ENCODE measurements at places on chromosomes 5 and 9. TPM values are rescaled to one million over a fixed set of nuclear protein-coding genes. Genes with fewer than 3 reads are reported as not detected.

The LOX gene
- total RNA-seq, result not detected

The CDH9 gene
- not detected for total RNA-seq

The GDA gene
- not detected for total RNA-seq

The PKD2L2 gene
- not detected for total RNA-seq

The SPAG8 gene
- 5.1 TPM for total RNA-seq

- no peak for DNase-seq
Measured at GRCh38 chr5:133605323-133605722, 7.0 kb downstream of the FSTL4 start.

DNA sequence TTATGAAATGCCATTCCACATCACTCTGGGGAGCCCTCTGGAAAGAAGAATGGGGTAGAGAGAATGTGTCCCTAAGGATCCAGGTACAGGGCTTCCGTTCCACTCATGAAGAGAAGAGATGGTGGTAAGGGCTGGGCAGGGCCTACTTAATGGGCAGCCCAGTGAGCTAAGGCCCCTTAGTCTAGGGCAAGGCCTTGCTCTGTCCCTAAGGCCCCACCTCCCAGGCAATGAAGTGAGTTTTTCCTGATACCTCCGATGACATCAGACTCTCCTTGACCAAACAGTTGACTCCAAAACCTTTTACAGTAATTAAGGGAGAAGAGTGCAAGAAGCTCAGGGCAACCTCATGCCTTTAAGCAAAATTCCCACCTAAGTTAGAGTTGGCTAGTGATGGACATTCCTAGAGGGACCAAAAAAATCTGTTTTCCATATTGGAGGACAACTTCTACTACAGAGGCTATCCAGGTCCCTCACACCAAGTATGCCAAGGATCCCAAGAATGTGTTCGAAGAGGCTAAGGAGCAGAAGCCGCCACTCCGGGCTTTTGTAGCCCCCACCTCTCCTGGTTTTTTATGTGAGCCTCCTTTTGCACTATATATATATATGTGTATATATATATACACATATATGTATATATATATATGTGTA lies 5.9 kb downstream of the KLF9 start:
- no peak for DNase-seq

- no peak for DNase-seq
Measured at GRCh38 chr5:34674187-34674586, 18.1 kb downstream of the RAI14 start.

- DNase-seq, result no peak
Measured at GRCh38 chr5:134118212-134118835, 3.8 kb downstream of the TCF7 start.

GRCh38 chr9:86843206-86843605 lies 104.1 kb downstream of the GAS1 start:
- no peak for DNase-seq

GRCh38 chr5:137300411-137301240 lies 198.5 kb downstream of the SPOCK1 start:
- DNase-seq, result no peak
